HFFc6 (cell line): ENCODE measurements at places on chromosomes 1 and 21. TPM values are rescaled to one million over a fixed set of nuclear protein-coding genes. Genes with fewer than 3 reads are reported as not detected.

PLA2G2A gene
- total RNA-seq = not detected in 3 replicates

ZMYND12 gene
- total RNA-seq = not detected in 3 replicates

- DNase-seq = no peak
Observed at GRCh38 chr1:7629465-7630195, 141.5 kb upstream of the VAMP3 start.

GRCh38 chr1:81466961-81467360 is 333.8 kb upstream of the ADGRL2 start:
- no peak for DNase-seq

DNA sequence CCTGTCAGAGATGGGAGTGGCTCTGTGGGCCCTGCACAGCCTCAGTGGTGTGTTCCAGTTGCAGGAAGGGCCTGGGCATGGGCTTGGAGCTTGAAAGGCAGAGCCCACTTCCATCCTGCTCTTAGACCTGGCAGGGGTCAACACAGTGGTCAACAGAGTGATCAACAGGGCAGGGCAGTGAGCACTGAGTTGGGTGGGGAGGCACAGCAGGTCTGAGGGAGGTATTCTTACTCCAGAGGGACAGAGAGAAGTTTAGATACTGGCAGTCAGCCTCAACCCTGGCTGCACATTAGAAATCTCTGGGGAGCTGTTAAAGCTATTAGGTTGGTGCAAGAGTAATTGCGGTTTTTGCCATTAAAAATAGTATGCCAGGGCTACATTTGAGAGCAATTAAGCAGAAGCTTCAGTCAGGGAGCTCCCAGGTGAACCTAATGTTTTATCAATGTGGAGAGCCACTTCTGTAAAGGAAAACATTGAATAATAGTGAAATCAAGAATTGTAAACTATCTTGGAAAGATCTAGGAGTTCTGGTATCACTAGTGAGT is 37.7 kb downstream of the SH3BGR start:
- DNase-seq = no peak
